Spinal cord (tissue), 10 donors: ENCODE measurements at places on chromosomes 6 and 20.

DNA sequence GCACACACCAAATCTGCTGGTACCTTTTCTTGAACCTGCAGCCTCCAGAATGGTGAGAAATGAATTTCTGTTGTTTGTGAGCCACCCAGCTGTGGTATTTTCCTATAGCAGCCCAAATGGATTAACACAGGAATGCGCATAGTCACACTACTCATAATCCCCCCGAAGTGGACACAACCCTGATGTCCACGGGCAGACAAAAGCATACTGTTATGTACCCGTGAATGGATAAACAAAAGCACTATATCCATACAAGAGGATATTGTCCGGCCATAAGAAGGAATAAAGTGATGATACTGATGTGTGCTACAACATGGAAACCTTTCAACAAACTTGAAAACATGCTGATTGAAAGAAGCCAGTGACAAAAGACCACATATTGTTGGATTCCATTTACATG, 25.1 kb upstream of the RPP40 start:
- H3K27me3 ChIP-seq = no peaks in the 10 kb centered on the region
- DNase-seq = no peak
- H3K27ac ChIP-seq = no peak overlapping the region
- H3K4me1 ChIP-seq = peaks cover 16% of the 10 kb centered on the region
- H3K36me3 ChIP-seq = no peaks in the 10 kb centered on the region
- no peak overlapping the region for H3K4me3 ChIP-seq

- no peak overlapping the region for H3K4me3 ChIP-seq
- no peaks in the 10 kb centered on the region for H3K36me3 ChIP-seq
- no peak overlapping the region for H3K27ac ChIP-seq
- no peaks in the 10 kb centered on the region for H3K4me1 ChIP-seq
- DNase-seq = no peak
- H3K27me3 ChIP-seq = no peaks in the 10 kb centered on the region
These were observed 28.7 kb downstream of the RNF144B start for GRCh38 chr6:18415671-18416340.

GRCh38 chr20:17860301-17861197, 108.0 kb downstream of the SNX5 start:
- no peak overlapping the region for H3K27ac ChIP-seq
- no peaks in the 10 kb centered on the region for H3K36me3 ChIP-seq
- H3K4me1 ChIP-seq = peaks cover 18% of the 10 kb centered on the region
- peaks cover 3% of the 10 kb centered on the region for H3K27me3 ChIP-seq
- H3K4me3 ChIP-seq = no peak overlapping the region

DNA sequence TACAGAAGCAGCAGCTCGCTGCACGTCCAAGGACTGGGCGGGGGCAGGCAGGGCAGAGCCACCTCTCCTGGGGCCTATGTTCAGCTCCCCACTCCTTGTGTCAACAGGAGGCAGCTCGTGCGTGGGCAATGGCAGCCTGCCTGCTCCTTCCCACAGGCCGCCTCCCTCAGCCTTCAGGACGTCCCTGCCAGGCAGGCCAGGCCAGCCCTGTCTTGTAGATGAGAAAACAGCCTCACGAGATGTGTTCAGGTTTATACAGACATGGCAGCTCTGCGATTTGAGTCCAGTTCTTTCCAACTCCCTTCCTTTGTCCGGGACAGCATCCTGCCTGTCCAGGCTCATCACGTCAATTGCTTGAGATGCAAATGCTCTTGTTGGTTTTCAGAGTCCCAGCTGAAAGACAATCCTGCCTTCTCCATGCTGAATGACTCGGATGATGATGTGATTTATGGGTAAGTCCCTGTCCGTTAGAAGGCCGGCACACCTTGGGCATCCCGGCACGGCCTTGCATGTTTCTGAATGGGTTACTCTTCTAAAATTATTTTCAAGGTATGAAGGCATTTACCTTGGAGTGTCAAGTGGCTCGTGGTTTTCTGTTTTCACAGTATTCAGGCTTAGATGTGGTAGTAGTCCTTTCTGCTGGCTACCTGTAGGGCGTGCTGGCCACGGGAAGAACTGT, 13.5 kb downstream of the DYNLT1 start:
- no peak overlapping the region for H3K27ac ChIP-seq
- H3K36me3 ChIP-seq = peaks cover 52% of the 10 kb centered on the region
- DNase-seq = no peak
- H3K4me1 ChIP-seq = peaks cover 10% of the 10 kb centered on the region
- H3K4me3 ChIP-seq = no peak overlapping the region

GRCh38 chr6:29608131-29608530, 23.2 kb downstream of the OR2H2 start:
- H3K27me3 ChIP-seq = no peaks in the 10 kb centered on the region
- DNase-seq = no peak
- peaks cover 77% of the 10 kb centered on the region for H3K36me3 ChIP-seq
- H3K4me3 ChIP-seq = no peak overlapping the region

DNA sequence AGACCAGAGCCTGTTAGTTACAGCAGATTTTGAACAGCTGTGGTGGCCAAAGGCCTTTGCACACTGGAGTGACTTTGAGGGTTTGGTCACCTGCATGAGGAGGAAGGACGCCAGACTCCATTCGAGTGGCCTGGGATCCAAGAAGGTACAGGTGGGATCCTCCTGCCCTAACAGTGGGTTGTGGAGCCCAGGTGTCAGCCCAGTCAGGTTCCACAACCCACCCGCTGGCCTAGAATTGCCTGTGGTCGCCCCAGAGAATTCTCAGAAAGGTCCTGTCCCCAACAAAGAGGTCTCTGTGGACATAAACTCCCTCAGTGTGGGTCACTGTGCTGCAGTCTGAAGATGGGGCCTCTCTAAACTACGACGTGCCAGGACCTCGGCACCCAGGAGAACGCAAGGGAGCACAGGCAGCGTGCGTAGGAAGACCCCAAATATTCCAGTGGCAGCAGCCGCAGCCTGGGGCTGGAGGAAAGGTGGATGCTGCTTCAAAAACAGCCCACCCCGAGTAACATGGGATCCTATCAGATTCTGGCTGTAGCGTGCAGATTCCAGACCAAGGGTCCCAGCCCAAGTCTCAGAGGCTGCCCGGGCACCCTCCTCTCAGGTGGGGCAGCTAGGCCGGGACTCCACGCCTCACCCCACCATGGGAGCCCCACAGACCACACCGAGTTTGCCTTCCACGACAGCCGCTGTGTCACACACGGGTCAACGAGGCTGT, 16.0 kb downstream of the ACSS1 start:
- H3K36me3 ChIP-seq = peaks cover 39% of the 10 kb centered on the region
- H3K4me3 ChIP-seq = no peak overlapping the region
- H3K27me3 ChIP-seq = no peaks in the 10 kb centered on the region
- no peak for DNase-seq

GRCh38 chr6:115485400-115485799, 575.3 kb downstream of the FRK start:
- H3K4me1 ChIP-seq = no peaks in the 10 kb centered on the region
- no peak overlapping the region for H3K27ac ChIP-seq
- no peak overlapping the region for H3K4me3 ChIP-seq
- DNase-seq = peak; percentile 2

DNA sequence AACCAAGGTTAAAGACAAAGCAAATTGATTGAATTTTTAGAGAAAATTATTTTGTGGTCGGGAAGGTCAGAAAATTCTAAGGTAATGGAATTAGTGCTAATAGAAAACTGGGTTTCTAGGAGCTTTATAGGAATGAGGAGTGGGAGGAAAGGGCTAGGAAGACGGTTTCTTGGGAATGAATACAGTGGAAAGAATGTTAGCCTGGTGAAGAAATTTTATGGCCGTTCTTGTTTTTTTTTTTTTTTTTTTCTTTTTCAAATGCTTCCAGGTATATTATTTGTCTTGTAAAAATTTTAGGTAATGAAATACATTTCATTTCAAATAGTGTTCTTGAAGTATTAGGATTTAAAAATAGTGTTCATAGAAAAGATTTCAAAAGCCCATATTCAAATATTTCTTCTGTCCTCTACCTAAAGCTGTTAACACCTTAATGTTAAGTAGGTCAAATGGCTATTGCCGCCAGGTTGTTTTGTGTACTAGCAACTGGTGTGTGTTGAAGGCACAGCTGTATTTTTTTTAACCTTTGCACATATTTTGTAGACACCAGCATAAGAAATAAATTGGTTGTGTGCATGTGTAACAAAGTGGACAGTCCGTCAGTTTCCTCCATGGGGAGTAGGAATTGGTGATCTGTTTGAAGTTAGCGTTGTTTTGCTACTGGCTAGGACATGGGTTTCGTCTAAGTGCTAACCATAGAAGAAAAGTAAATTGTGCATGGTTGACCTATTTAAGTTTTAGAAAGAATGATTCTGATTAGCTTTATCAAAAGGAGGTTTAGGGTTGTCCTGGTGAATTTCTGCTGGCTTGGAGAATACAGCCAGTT, 32.3 kb downstream of the AFDN start:
- no peaks in the 10 kb centered on the region for H3K36me3 ChIP-seq
- DNase-seq = no peak
- H3K27ac ChIP-seq = peak overlapping the region; percentile 17
- no peaks in the 10 kb centered on the region for H3K27me3 ChIP-seq
- H3K4me1 ChIP-seq = peaks cover 8% of the 10 kb centered on the region
- no peak overlapping the region for H3K4me3 ChIP-seq

DNA sequence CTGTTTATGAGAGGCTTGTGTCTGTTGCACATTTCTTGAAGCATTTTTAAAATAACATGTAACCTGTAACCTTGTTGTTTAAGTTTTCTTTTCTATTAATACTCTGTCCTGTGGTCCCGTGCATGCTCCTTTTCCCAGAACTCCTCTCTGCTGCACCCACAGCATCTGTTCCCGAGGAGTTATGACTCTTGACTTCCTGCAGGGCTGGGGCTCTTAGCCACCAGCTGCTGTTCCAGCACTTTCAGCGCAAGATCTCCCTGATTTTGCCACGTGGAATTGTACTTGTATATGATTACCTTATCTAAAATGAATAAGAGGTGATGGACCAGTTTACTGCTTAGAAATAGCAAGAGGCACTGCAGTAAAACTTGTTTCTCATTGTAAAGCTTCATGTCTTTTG, 150.6 kb downstream of the QKI start:
- DNase-seq = no peak
- H3K27ac ChIP-seq = no peak overlapping the region
- H3K4me3 ChIP-seq = no peak overlapping the region
- H3K27me3 ChIP-seq = no peaks in the 10 kb centered on the region
- peaks cover 12% of the 10 kb centered on the region for H3K4me1 ChIP-seq
- H3K36me3 ChIP-seq = peaks cover 3% of the 10 kb centered on the region

DNA sequence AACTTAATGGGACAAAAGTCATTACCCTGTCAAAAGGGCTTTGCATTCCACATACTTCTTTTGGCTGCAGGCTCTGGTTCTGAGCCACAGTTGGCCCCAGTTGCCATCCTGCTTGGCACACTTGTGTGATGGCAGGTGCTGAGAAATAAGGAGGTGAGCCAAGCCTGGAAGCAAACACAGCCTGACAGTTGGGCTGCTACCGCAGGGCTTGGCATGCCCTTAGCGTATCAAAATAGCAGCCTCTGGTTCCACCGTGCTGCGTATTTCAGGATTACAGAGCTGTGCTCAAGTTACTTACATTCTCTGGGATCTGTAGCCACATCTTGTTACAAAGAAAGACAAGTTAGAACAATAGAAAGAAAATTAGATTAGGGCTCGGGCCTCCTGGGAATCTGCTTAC, 11.1 kb downstream of the MTHFD1L start:
- no peaks in the 10 kb centered on the region for H3K27me3 ChIP-seq
- peaks cover 4% of the 10 kb centered on the region for H3K36me3 ChIP-seq
- peaks cover 22% of the 10 kb centered on the region for H3K4me1 ChIP-seq
- peak; percentile 82 for DNase-seq
- H3K27ac ChIP-seq = peak overlapping the region; percentile 33

DNA sequence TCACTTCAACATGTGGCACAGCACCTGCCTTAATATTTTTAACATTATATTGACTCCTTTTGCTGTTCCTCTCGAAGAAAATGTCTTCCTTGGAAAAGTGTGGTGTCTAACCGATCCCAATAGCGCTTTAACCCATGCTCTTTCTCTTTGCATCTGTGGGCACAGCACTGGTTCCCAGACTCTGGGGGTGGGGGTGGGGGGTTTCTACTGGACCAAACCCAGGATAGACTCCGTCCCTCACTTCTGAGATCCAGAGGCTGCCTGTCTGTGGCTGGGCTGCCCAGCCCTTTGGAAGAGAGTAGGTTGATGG, 3.9 kb upstream of the ZNF292 start:
- H3K4me1 ChIP-seq = peaks cover 12% of the 10 kb centered on the region
- no peaks in the 10 kb centered on the region for H3K36me3 ChIP-seq
- no peak for DNase-seq
- H3K4me3 ChIP-seq = peak overlapping the region; percentile 69
- H3K27ac ChIP-seq = peak overlapping the region; percentile 95

DNA sequence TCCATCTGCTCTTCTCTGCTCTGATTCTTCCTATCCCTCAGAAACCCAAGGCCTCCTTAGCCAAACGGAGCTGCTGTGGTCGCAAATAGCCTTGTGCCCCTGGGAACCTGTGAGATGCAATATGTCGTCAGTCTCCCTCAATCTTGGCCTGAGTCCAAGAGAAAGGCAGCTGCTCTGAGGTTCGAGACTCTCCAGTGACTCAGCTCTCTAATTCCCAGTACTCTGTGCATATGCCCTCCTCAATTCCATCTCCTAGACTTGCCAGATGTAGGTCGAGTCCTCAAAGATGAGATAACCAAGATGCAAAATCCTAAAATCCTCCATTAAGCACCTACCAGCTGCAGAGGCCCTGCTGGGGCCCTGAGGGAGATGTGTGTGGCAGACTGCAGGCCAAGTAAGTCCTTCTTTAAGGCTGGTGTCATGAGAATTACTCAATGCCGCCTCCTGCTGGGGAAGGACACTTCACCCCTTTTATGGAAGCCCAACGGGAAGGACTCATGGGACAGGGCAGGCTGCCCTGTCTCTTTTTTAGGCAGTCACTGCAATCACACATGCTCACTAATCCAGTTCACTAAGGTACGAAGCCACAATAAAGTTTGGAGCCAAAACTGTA, 28.5 kb downstream of the C6orf15 start:
- peaks cover 6% of the 10 kb centered on the region for H3K4me1 ChIP-seq
- H3K36me3 ChIP-seq = no peaks in the 10 kb centered on the region
- no peak for DNase-seq
- no peaks in the 10 kb centered on the region for H3K27me3 ChIP-seq

DNA sequence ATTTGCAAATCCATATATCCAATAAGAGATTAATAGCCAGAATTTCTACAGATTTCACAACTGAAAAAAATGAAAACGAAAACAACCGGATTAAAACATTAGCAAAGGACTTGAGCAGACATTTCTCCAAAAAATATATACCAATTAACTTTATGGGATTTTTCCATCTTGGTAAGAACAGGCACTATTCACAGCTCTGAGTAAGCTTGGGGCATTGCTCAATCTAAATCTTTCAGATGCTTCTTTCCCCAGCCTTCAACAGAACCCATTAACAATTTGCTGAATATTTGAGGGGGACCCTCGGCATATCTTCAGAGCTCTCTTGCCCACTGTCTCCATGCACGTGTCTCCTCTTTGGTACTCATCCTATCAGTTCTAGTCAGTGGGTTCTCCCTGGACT, 111.7 kb upstream of the CD93 start:
- no peak overlapping the region for H3K4me3 ChIP-seq
- H3K27me3 ChIP-seq = no peaks in the 10 kb centered on the region
- no peaks in the 10 kb centered on the region for H3K36me3 ChIP-seq

- no peak overlapping the region for H3K4me3 ChIP-seq
- no peaks in the 10 kb centered on the region for H3K27me3 ChIP-seq
These were observed 22.8 kb downstream of the BMP7 start for GRCh38 chr20:57243480-57244220.

- no peak overlapping the region for H3K4me3 ChIP-seq
- no peak overlapping the region for H3K27ac ChIP-seq
- no peak for DNase-seq
- no peaks in the 10 kb centered on the region for H3K27me3 ChIP-seq
- H3K36me3 ChIP-seq = no peaks in the 10 kb centered on the region
These were observed 19.1 kb downstream of the SLX4IP start for GRCh38 chr20:10454151-10454750.
